ENCODE measurements at places on chromosomes 16 and 17. TPM values are rescaled to one million over a fixed set of nuclear protein-coding genes. Genes with fewer than 3 reads are reported as not detected.

ATP2A1 gene
- 2.4 TPM for total RNA-seq

DNA sequence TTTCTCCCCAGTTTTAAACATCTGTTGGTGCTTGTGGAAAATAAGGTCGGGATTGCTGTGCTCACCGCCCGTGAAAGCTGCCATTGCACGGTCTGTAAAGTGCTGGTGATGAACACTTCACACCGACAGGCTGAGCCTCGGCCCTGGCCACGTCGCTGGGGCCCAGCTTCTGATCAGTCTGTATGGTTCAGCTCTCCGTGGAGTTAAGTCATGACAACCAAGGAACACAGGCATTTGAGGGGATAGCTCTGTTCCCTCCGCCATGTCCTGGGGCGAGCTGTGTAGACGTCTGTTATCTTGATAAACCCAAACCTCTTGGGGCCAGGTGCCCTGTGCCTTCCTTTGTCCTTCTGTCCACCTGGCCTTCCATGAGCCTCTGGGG is 110.6 kb downstream of the METRNL start:
- H3K27ac ChIP-seq, result no peak overlapping the region
- no peak overlapping the region for H3K4me3 ChIP-seq
- H3K27me3 ChIP-seq, result peaks cover under 1% of the 10 kb centered on the region
- no peak for DNase-seq
- H3K4me1 ChIP-seq, result peaks cover 13% of the 10 kb centered on the region

DNA sequence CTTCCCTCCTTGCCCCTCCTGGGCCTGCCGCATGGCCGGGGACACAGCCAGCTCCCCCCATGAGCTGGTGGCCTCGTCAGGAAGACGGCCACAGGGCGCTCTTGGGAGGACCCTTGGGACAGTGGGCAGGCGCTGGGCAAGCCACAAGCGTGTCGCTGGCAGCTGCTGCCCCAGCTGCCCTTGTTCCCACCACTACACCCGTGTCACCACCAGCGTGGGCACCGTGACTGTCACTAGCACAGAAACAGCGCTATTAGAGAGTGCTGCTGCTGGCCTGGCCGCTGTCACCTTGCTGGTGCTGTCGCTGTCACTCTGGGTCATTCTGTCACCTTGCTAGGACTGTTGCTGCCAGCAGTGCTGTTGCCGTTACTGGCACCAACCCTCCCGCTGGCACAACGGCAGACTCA is 47.2 kb downstream of the ZFPM1 start:
- peaks cover 1% of the 10 kb centered on the region for H3K4me1 ChIP-seq
- no peak overlapping the region for H3K27ac ChIP-seq
- no peaks in the 10 kb centered on the region for H3K36me3 ChIP-seq

DNA sequence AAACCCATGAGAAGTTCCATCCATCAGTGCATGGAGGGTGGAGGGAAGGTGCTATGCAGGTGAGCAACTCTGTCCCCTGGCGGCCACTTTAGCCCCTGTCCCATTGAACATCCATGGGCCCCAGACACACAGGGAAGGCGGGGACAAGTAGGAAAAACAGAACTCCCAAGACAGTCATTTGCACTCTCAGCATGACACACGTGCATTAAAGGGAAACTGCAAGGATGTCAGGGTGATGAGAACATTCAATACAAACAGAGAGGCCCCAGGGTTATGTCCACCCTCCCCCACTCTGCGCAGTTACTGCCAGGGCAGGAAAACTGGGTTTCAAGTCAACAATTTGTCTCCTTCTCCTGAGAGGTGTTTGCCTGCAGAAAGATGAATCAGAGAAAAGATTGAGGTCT is 44.0 kb upstream of the AKTIP start:
- no peak overlapping the region for H3K27ac ChIP-seq
- peaks cover 33% of the 10 kb centered on the region for H3K4me1 ChIP-seq
- H3K4me3 ChIP-seq, result no peak overlapping the region
- peaks cover 26% of the 10 kb centered on the region for H3K27me3 ChIP-seq

DNA sequence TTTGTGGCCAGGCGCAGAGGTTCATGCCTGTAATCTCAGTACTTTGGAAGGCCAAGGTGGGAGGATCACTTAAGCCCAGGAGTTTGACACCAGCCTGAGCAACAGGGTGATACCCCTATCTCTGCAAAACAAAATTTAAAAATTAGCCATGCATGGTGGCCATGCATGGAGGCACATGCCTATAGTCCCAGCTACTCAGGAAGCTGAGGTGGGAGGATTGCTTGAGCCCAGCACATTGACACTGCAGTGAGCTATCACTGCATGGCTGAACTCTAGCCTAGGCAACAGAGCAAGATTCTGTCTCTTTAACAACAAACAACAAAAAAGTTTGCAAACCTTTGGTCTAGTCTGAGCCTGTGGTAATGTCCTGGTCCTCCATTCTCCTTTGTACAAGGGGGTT is 69.2 kb upstream of the CNEP1R1 start:
- no peaks in the 10 kb centered on the region for H3K4me1 ChIP-seq
- peaks cover 5% of the 10 kb centered on the region for H3K27me3 ChIP-seq
- no peak overlapping the region for H3K4me3 ChIP-seq
- no peaks in the 10 kb centered on the region for H3K36me3 ChIP-seq
- DNase-seq, result no peak

DNA sequence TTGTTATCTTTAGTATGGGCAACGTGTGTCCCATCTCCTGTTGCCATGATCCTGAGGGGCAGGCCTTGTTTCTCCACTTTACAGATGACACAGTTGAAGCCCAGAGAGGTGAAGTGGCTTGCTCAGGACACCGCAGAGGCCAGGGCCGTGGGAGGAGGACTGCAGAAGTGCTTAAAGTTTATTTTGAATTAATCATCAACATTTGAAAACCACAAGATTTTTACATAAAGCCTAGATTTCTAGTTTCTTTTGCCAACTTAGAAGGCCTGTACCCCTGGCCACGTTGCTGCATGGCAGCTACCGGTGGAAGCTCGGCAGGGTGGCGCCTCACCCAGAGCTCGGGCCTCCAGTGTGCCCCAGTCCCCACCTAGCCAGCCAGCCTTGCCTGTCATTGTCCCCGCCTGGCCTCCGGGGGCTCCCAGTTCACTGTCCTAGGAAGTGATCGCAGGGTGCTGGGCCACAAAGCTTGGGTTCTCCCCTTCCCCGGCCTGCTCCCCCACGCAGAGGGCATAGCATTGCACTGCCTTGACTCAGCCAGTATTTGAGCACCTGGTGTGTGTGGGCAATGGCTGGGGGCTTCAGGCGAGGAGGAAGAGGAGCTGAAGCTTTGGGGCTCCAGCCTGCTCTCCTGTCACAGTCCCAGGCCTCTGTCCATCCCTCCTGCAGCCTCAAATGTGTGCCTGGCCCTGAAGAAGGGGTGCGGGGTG is 14.8 kb upstream of the ADCY7 start:
- no peak for DNase-seq
- no peaks in the 10 kb centered on the region for H3K36me3 ChIP-seq
- no peak overlapping the region for H3K4me3 ChIP-seq
- H3K27ac ChIP-seq, result no peak overlapping the region

GRCh38 chr17:2222901-2223616 is 80.5 kb downstream of the SMG6 start:
- H3K4me1 ChIP-seq, result peaks cover 45% of the 10 kb centered on the region
- H3K36me3 ChIP-seq, result peaks cover 22% of the 10 kb centered on the region
- peak; percentile 88 for DNase-seq

DNA sequence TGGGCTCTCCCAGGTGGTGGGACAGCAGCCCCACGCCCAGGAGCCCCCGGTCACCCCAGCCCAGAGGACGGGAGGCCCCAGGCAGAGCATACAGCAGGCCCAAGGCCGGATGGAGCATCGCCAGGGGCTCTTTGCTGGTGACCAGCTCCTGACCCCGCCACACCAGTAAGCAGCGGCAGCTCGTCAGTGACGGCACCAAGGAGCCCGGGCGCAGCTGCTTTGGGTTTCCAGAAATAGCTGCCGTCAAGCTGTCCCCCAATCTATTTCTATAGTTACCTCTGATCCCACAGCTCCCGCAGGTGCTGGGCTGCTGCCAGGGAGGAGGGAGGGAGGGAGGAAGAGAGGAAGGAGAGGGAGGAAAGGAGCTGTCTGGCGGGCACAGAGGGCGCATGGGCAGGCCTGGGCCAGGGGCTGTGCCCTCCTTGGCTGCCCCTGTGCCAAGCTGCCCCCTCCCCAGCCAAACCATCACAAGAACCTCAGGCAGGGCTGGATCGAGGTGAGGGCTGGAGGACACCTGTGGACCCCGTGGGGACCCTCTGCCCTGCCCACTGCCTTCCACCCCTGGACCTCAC is 10.8 kb upstream of the RASD1 start:
- no peak overlapping the region for H3K27ac ChIP-seq
- H3K4me3 ChIP-seq, result no peak overlapping the region
- no peaks in the 10 kb centered on the region for H3K27me3 ChIP-seq
- DNase-seq, result no peak

TMEM238L gene
- total RNA-seq, result not detected

GRCh38 chr17:77186141-77186604 is 45.4 kb downstream of the SEC14L1 start:
- H3K36me3 ChIP-seq, result peaks cover 17% of the 10 kb centered on the region
- DNase-seq, result peak; percentile 75
- H3K4me3 ChIP-seq, result no peak overlapping the region
- H3K4me1 ChIP-seq, result peaks cover 54% of the 10 kb centered on the region
- no peaks in the 10 kb centered on the region for H3K27me3 ChIP-seq
- no peak overlapping the region for H3K27ac ChIP-seq

DNA sequence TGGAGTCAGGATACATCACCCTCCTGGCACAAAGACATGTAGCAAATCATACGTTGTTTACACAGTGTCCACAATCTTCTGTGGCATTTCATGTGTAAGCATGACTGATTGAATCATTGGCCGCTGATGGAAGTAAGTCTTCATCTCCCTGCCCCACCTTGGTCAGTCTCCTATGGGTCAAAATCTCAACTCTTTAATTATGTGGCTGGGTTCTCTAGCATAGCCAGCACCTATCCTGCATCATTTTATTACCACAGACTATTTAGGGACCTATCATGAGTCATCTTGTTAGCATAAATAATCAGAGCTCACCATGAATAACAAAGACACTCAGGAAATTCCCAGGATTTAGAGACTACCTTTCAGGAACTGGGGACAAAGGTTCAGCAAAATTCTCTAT is 15.9 kb downstream of the TANC2 start:
- H3K27me3 ChIP-seq, result peaks cover 2% of the 10 kb centered on the region
- no peaks in the 10 kb centered on the region for H3K36me3 ChIP-seq
- H3K27ac ChIP-seq, result no peak overlapping the region
- H3K4me3 ChIP-seq, result no peak overlapping the region
- H3K4me1 ChIP-seq, result no peaks in the 10 kb centered on the region

- no peak overlapping the region for H3K4me3 ChIP-seq
- H3K4me1 ChIP-seq, result no peaks in the 10 kb centered on the region
- H3K27me3 ChIP-seq, result no peaks in the 10 kb centered on the region
- H3K36me3 ChIP-seq, result peaks cover 10% of the 10 kb centered on the region
Measured at GRCh38 chr17:67671493-67671892, 46.2 kb upstream of the NOL11 start.

GRCh38 chr17:48198950-48199541 is 91.5 kb downstream of the SNX11 start:
- H3K27ac ChIP-seq, result no peak overlapping the region
- H3K4me1 ChIP-seq, result peaks cover 28% of the 10 kb centered on the region

- no peak overlapping the region for H3K4me3 ChIP-seq
- no peaks in the 10 kb centered on the region for H3K36me3 ChIP-seq
- H3K27ac ChIP-seq, result no peak overlapping the region
- H3K27me3 ChIP-seq, result peaks cover 46% of the 10 kb centered on the region
- no peak for DNase-seq
Measured at GRCh38 chr17:40727447-40728231, 24.1 kb upstream of the KRT24 start.

DNA sequence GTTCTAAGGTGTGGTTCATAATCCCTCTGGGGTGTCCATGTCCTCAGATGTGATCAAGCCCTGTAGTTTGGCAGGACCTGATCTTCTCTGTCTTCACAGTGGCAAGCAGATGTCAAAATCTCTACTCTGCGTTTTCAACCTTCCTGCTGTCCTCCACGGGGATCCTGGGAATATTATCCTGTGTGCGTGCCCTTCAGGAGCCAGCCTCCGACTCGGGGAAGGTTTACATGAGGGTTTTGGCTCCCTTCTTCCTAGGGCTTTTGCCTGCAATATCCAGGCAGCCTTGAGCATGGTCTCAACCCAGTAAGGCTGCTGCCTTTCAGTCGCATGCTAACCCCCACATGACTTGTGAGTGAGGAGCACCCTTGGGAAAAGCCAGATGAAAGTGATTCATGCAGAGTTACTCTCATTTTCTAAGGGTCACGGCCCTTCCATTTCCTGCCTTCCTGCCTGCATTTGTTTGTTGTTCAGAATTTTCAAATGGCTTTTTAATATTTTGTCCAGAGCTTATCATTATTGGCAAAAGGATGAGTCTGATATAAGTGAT is 202.2 kb upstream of the CHMP6 start:
- H3K27ac ChIP-seq, result peak overlapping the region; percentile 97
- H3K36me3 ChIP-seq, result peaks cover 49% of the 10 kb centered on the region
- peak; percentile 75 for DNase-seq
- H3K4me1 ChIP-seq, result peaks cover 80% of the 10 kb centered on the region
- H3K27me3 ChIP-seq, result no peaks in the 10 kb centered on the region

DNA sequence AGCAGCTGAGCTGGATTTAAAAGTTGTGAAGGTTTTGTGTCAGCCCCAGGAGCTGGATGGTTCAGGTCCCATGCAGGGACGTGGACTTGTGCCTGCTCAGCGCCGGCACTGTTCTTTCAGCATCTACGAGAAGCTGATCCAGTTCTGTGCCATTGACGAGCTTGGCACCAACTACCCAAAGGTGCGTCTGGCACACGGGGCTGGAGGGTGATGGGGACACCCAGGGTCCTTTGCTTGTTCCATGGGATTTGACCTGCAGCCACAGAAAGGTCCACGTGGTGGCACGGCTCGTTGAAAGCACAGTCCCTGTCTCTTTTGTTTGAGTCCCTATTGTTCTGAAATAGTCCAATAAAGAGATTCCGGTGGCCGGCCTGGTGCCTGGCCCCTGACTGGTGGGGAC is 18.1 kb upstream of the ITGB4 start:
- H3K27ac ChIP-seq, result no peak overlapping the region
- H3K36me3 ChIP-seq, result peaks cover 45% of the 10 kb centered on the region
- no peaks in the 10 kb centered on the region for H3K27me3 ChIP-seq
- no peak overlapping the region for H3K4me3 ChIP-seq
- peaks cover 2% of the 10 kb centered on the region for H3K4me1 ChIP-seq
- no peak for DNase-seq

- no peaks in the 10 kb centered on the region for H3K36me3 ChIP-seq
- H3K4me1 ChIP-seq, result peaks cover 48% of the 10 kb centered on the region
- H3K4me3 ChIP-seq, result no peak overlapping the region
- no peak overlapping the region for H3K27ac ChIP-seq
Measured at GRCh38 chr17:29619251-29619650, 3.5 kb downstream of the CORO6 start.

DNA sequence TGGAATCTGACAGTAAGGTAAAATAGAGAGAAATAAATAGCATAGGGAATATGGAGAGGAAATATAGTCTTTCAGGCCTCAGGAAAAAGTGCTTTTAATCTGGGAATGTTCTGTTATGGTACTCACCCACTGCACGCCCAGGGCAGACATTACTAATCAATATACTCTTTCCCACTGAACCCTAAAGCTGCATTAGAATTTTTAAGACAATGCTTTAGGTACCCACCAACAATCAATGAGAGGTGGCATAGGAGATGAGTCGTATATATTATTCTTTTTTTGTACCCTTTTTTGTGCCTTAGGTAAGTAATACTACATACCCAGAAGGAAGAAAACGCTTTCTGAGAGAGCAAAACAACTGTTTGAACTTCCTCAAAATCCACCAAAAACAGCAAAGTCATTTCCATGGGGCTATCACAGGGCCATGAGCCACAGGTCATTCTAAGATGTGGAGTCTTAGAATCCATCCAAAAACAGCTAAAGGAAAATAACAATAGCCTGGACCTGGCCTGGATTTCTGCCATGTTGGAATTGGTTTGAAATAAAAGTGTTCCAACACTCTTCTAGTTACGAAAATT is 542.1 kb downstream of the XYLT1 start:
- H3K4me3 ChIP-seq, result no peak overlapping the region
- H3K4me1 ChIP-seq, result no peaks in the 10 kb centered on the region
- no peak for DNase-seq
- H3K36me3 ChIP-seq, result no peaks in the 10 kb centered on the region

WNT3 gene
- 0.05 TPM for total RNA-seq
